Activated CD8-positive, alpha-beta T cell treated with anti-CD3 and anti-CD28 coated beads for 36 hours (primary cell): ENCODE measurements at places on chromosomes 6 and 20. TPM values are rescaled to one million over a fixed set of nuclear protein-coding genes. Genes with fewer than 3 reads are reported as not detected.

GRCh38 chr6:161117942-161118341, 126.4 kb downstream of the MAP3K4 start:
- no peak overlapping the region for H3K27ac ChIP-seq
- no peak overlapping the region for H3K4me3 ChIP-seq
- H3K4me1 ChIP-seq, result peaks cover 2% of the 10 kb centered on the region
- peaks cover 73% of the 10 kb centered on the region for H3K36me3 ChIP-seq

CST5 gene
- not detected for total RNA-seq

DNA sequence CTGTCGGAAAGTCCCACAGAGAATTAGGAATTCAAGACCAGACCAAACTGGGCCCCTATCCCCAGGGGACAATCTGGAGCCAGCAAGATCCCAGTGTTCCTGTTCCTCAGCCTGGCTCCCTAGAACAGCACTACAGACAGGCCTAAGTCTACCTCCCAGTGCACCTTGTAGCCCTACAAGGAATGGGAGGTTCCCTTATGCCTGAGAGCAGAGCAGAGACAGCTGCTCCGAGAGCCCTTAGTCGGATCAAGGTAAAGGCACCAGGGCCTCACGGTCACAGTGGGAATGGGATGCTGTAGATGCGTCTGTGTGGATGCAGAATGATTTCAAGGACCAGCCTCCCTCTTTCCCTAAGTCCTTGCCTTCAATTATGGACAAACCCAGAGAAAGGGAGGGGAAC, 204.5 kb upstream of the STXBP5 start:
- no peak overlapping the region for H3K4me3 ChIP-seq
- DNase-seq, result no peak
- no peaks in the 10 kb centered on the region for H3K36me3 ChIP-seq
- no peak overlapping the region for H3K27ac ChIP-seq
- no peaks in the 10 kb centered on the region for H3K4me1 ChIP-seq

TEAD3 gene
- total RNA-seq, result 0.68 TPM

- DNase-seq, result no peak
- peaks cover 45% of the 10 kb centered on the region for H3K36me3 ChIP-seq
- H3K4me3 ChIP-seq, result no peak overlapping the region
- peak overlapping the region; percentile 36 for H3K27ac ChIP-seq
Measured at GRCh38 chr20:5552154-5552553, 198.0 kb upstream of the SHLD1 start.

OR2B6 gene
- not detected for total RNA-seq

CBLN4 gene
- total RNA-seq, result not detected

GRCh38 chr6:7073821-7074525, 33.8 kb upstream of the RREB1 start:
- H3K4me3 ChIP-seq, result no peak overlapping the region
- peaks cover 20% of the 10 kb centered on the region for H3K4me1 ChIP-seq
- peak overlapping the region; percentile 70 for H3K27ac ChIP-seq
- no peaks in the 10 kb centered on the region for H3K36me3 ChIP-seq
- DNase-seq, result peak; percentile 88
- H3K27me3 ChIP-seq, result no peaks in the 10 kb centered on the region

GRCh38 chr6:123902738-123903313, 99.2 kb downstream of the NKAIN2 start:
- H3K27me3 ChIP-seq, result no peaks in the 10 kb centered on the region
- no peak for DNase-seq
- no peak overlapping the region for H3K27ac ChIP-seq
- H3K4me3 ChIP-seq, result no peak overlapping the region
- no peaks in the 10 kb centered on the region for H3K36me3 ChIP-seq

DNA sequence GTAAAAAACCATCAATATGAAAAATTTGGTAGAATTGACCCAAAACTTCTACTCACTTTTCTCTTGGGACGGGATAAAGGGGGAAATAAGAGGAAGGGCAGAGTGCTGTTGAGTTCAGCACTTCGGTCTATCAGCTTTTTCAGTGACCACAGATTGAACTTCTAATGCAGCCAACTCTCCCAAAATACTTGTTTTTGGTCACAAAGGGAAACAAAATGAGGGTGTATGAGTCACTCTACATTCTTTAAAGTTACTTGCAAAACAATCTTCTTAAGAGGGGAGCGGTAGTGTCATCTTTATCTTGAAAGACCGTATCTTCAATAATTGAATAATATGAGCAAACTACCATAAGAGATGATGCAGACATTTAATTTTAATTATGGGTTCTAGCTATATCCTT, 661.3 kb downstream of the CD109 start:
- no peaks in the 10 kb centered on the region for H3K27me3 ChIP-seq
- no peaks in the 10 kb centered on the region for H3K36me3 ChIP-seq
- no peak for DNase-seq
- H3K4me3 ChIP-seq, result no peak overlapping the region
- H3K4me1 ChIP-seq, result no peaks in the 10 kb centered on the region
- H3K27ac ChIP-seq, result no peak overlapping the region

DNA sequence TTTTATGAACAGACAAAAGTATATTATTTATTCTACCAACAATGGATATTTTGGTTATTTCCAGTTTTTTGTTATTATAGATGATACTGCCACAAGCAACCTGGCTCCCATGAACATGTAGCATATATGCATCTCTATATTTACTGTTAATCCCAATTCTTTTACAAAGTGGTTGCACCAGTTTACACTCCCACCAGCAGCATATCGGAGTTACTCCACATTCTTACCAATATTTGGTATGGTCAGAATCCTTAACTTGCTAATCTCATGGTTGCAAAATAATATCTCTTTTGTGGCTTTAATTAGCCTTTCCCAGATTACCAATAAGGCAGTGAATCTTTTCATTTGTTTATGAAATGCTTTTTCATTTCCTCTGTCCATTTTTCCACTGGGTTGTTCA, 137.6 kb upstream of the CDYL start:
- H3K27me3 ChIP-seq, result peaks cover 25% of the 10 kb centered on the region
- peaks cover 22% of the 10 kb centered on the region for H3K4me1 ChIP-seq
- peaks cover 3% of the 10 kb centered on the region for H3K36me3 ChIP-seq
- DNase-seq, result no peak

- H3K27ac ChIP-seq, result peak overlapping the region; percentile 83
- H3K27me3 ChIP-seq, result no peaks in the 10 kb centered on the region
- peaks cover 67% of the 10 kb centered on the region for H3K4me1 ChIP-seq
- H3K36me3 ChIP-seq, result peaks cover 46% of the 10 kb centered on the region
- no peak overlapping the region for H3K4me3 ChIP-seq
Measured at GRCh38 chr6:135012764-135013163, 41.9 kb downstream of the HBS1L start.

- no peaks in the 10 kb centered on the region for H3K27me3 ChIP-seq
- H3K4me1 ChIP-seq, result peaks cover 9% of the 10 kb centered on the region
- DNase-seq, result no peak
- H3K36me3 ChIP-seq, result no peaks in the 10 kb centered on the region
- H3K27ac ChIP-seq, result no peak overlapping the region
Measured at GRCh38 chr6:40376113-40376650, 211.0 kb downstream of the LRFN2 start.

- H3K27me3 ChIP-seq, result no peaks in the 10 kb centered on the region
- H3K4me3 ChIP-seq, result no peak overlapping the region
- no peaks in the 10 kb centered on the region for H3K4me1 ChIP-seq
- H3K27ac ChIP-seq, result no peak overlapping the region
Measured at GRCh38 chr6:142241061-142241460, 60.7 kb upstream of the ADGRG6 start.

BPI gene
- total RNA-seq, result not detected

DNA sequence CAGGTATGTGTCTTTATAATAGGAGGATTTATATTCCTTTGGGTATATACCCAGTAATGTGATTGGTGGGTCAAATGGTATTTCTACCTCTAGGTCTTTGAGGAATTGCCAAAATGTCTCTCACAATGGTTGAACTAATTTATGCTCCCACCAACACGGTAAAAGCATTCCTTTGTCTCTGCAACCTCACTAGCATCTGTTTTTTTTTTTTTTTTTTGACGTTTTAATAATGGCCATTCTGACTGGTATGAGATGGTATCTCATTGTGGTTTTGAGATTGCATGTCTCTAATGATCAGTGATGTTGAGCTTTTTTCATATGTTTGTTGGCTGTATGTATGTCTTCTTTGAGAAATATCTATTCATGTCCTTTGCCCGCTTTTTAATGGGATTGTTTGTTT, 144.9 kb upstream of the RGS17 start:
- DNase-seq, result no peak
- H3K4me3 ChIP-seq, result no peak overlapping the region
- no peaks in the 10 kb centered on the region for H3K27me3 ChIP-seq
- no peaks in the 10 kb centered on the region for H3K4me1 ChIP-seq

- H3K4me1 ChIP-seq, result no peaks in the 10 kb centered on the region
- no peaks in the 10 kb centered on the region for H3K27me3 ChIP-seq
Measured at GRCh38 chr6:52499026-52499425, 77.8 kb downstream of the TRAM2 start.

PARD6B gene
- 4.7 TPM for total RNA-seq

SPTLC3 gene
- 0.72 TPM for total RNA-seq

- no peak overlapping the region for H3K27ac ChIP-seq
- H3K4me3 ChIP-seq, result no peak overlapping the region
- DNase-seq, result no peak
- no peaks in the 10 kb centered on the region for H3K36me3 ChIP-seq
Measured at GRCh38 chr20:59577809-59578435, 26.4 kb upstream of the PHACTR3 start.

MRAP2 gene
- not detected for total RNA-seq

DNA sequence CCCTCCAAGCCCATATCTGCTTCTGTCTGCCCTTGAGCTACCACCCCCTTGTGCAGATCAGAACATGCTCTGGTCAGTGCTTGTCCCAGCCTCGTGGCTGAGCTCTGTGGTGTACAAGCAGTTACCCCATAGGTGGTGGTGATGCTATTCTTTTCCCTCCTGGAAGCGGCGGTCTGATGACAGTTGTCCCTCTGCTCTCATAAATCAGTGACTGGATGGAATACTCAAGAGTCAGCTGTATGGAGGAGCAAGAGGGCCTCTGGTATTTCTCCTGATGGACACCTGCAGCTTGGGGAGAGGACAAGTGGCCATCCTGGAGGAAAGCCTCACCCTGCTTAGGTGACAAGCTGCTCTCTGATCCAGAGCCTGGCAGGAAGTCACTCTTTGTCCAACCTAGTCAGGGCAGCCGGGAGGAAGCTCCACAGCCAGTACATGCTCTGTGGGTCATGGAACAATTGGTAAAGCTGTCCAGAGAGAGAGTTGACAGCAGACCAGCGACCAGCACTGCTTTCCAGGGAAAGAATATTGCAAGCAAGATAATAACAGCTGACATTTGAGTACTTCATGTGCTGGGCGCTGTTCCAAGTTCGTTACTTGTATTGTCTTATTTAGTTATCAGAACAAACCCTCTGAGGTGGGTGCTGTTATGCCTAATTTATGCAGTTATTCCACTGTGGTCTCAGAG, 47.1 kb downstream of the SCAND1 start:
- H3K4me1 ChIP-seq, result peaks cover 28% of the 10 kb centered on the region
- H3K27ac ChIP-seq, result no peak overlapping the region
- no peaks in the 10 kb centered on the region for H3K27me3 ChIP-seq

DNA sequence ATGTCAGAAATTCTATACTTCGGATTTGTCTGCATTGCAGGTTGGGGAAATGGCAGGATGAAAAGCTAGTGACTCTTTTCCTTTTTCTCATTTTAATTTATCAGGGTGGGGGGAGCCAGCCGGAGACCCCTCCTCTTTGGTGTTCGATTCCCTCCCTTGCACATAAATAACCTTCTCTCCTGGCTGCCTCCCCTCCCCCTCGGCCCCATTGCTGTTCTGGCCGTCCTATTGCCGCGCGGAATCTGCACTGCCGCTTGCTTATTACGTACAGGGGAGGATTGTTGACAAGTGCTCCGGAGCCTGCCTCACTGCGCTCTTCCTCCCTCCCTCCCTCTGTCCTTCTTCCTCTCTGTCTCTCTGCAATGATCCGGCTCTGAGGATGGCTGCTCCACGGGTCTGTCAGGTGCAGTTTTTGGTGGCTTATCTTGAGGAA, 154.7 kb downstream of the JARID2 start:
- H3K36me3 ChIP-seq, result no peaks in the 10 kb centered on the region
- DNase-seq, result peak; percentile 69
- peaks cover 81% of the 10 kb centered on the region for H3K4me1 ChIP-seq
- peak overlapping the region; percentile 59 for H3K4me3 ChIP-seq
- H3K27ac ChIP-seq, result peak overlapping the region; percentile 56
- no peaks in the 10 kb centered on the region for H3K27me3 ChIP-seq

RAET1L gene
- not detected for total RNA-seq

DNA sequence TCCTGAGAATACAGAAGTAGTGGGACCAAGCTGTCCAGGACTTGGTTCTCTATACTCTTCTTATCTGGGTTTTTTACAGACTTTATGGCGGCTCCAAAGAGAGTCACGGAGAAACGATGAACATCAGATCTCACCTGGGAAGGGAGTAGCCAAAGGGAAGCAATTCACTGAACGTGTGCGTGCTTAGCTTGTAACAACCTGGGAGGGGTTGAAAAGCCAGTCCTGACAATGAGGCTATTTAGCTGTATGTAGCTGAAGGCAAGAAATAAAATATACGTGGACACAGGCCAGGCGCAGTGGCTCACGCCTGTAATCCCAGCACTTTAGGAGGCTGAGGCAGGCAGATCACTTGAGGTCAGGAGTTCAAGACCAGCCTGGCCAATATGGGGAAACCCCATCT, 18.2 kb upstream of the RBL1 start:
- H3K27ac ChIP-seq, result no peak overlapping the region
- H3K27me3 ChIP-seq, result no peaks in the 10 kb centered on the region
- no peaks in the 10 kb centered on the region for H3K36me3 ChIP-seq
- no peak for DNase-seq
- no peak overlapping the region for H3K4me3 ChIP-seq

NRSN1 gene
- total RNA-seq, result not detected

GRCh38 chr6:148416330-148416965, 73.8 kb downstream of the SASH1 start:
- no peak overlapping the region for H3K27ac ChIP-seq
- H3K4me1 ChIP-seq, result no peaks in the 10 kb centered on the region
- no peak for DNase-seq
- no peaks in the 10 kb centered on the region for H3K36me3 ChIP-seq
- H3K4me3 ChIP-seq, result no peak overlapping the region

OR12D2 gene
- not detected for total RNA-seq

GRCh38 chr20:24765316-24766142, 183.5 kb upstream of the CST7 start:
- no peaks in the 10 kb centered on the region for H3K36me3 ChIP-seq
- peaks cover 6% of the 10 kb centered on the region for H3K27me3 ChIP-seq
- no peak overlapping the region for H3K27ac ChIP-seq
- DNase-seq, result no peak

- no peak overlapping the region for H3K4me3 ChIP-seq
- H3K27ac ChIP-seq, result no peak overlapping the region
- H3K4me1 ChIP-seq, result no peaks in the 10 kb centered on the region
Measured at GRCh38 chr6:98566126-98566525, 268.2 kb upstream of the POU3F2 start.

RXRB gene
- 41.2 TPM for total RNA-seq

DNA sequence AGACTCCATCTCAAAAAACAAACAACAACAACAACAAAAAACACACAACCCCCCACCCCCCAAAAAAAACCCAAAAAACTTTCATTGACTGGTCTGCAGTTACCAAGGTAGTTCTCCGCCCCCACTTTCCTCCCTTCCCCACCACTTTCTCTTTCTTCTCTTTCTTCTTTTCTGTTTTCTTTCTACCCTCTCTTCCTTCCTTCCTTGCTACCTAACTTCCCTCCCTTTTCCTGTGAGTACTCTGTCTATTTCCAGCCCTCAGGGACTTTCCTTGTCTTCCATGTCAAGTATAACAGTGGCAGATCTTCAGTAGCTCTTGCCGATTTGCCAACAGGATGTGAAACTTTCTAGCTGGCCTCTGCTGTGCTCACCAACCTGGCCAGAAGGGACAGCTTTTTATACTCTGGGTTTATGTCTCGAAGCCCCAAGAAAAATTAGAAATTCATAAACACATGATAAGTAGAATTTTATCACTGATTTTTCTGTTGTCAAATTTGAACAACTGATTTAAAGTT, 399.5 kb downstream of the QKI start:
- peaks cover 2% of the 10 kb centered on the region for H3K27me3 ChIP-seq
- H3K27ac ChIP-seq, result no peak overlapping the region
- H3K4me3 ChIP-seq, result no peak overlapping the region
- no peaks in the 10 kb centered on the region for H3K36me3 ChIP-seq
- no peaks in the 10 kb centered on the region for H3K4me1 ChIP-seq
- no peak for DNase-seq

CTAGE9 gene
- total RNA-seq, result not detected
